ENCODE measurements at places on chromosomes 5 and 9.
A peak's percentile ranks its signal among the peaks of the same experiment; 100 is the strongest.

DNA sequence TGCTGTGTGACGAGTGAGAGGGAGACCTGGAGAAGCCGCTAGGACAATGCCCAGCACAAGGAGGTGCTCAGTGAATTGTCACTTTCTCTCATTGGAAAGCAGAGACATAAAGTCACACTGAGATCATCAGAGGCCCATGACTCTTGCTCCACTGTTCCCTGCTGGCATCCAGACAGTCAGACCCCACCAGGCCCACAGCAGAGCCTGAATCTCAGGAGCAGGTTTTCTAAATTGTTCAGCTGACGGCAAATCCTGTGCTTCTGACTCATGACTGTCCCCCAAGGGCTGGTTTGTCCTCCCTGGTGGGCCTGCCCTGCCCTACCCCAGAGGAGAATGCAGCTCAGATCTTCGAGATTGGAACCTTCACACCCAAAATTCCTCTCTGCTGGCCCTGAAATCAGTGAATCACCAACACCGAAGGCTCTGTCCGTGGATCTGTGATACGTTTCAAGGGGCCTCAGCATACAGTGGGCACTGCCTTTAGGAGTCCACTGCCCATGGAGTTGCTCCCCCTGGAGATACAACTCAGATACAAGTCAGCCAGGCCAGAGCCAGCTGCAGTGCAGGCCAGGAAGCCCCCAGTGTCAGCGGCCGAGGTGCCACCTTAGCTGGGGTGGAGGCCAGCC is 2.7 kb downstream of the PTGES start:
- DNase-seq, result no peak

GRCh38 chr9:3180696-3181048 is 336.8 kb upstream of the PUM3 start:
- no peak for DNase-seq

GRCh38 chr5:133006653-133007052 is 19.7 kb downstream of the ZCCHC10 start:
- no peak for DNase-seq

GRCh38 chr5:41763081-41763480 is 107.1 kb downstream of the OXCT1 start:
- no peak for DNase-seq

- DNase-seq, result no peak
These were observed 12.4 kb downstream of the DNAJB5 start for GRCh38 chr9:35001803-35002502.

DNA sequence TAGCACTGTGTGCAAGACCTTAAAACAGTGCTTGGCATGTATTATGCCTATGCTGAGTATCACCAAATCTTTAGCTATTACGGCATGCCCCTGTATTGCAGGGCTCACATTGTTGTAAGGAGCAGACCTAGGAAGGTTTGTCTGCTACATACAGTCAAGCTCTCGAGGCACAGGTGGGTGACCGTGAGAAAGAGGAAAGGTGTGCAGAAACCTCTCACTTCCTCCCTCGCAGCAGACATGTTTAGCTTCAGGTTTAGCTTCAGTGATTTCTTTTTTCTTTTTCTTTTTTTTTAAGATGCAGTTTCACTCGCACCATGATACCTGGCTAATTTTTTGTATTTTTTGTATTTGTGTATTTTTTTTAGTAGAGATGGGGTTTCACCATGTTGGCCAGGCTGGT is 275.8 kb upstream of the RIOK2 start:
- DNase-seq, result no peak

DNA sequence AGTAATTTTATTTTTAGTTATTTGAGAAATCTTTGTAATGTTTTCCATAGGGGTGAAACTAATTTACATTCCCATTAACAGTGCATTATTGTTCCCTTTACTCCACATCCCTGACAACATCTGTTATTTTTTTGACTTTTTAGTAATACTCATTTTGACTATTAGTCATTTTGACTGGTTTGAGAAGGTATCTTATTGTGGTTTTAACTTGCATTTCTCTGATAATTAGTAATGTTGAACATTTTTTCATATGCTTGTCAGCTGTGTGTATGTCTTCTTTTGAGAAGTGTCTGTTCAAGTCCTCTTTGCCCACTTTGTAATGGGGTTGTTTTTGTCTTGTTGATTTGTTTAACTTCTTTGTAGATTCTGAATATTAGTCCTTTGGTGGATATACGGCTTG is 27.5 kb downstream of the CCDC152 start:
- no peak for DNase-seq

- no peak for DNase-seq
These were observed 64.3 kb upstream of the DMRTA1 start for GRCh38 chr9:22382331-22382730.

- DNase-seq, result no peak
These were observed 110.5 kb downstream of the GAS1 start for GRCh38 chr9:86836797-86837196.

DNA sequence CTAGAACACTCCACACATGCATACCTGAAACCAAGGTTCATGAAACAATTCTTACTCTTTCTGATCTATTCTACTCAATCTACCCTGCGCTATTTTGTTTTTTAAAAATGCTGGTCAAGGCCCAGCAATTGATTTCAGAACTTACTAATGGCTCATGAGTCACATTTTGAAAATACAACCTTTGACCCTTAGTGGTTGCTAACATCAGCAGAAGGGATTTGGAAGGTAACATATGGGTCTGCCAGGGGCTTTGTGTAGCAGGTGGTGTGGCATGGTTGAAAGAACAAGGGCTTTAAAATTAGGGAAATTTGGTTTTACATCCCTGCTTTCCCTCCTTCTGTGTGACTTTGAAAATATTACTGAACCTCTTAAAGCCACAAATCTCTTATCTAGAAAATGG is 101.4 kb downstream of the ATG10 start:
- no peak for DNase-seq

- DNase-seq, result no peak
These were observed 174.3 kb downstream of the TRPM3 start for GRCh38 chr9:70947086-70947485.

GRCh38 chr9:137293482-137294090 is 8.5 kb downstream of the NRARP start:
- no peak for DNase-seq

DNA sequence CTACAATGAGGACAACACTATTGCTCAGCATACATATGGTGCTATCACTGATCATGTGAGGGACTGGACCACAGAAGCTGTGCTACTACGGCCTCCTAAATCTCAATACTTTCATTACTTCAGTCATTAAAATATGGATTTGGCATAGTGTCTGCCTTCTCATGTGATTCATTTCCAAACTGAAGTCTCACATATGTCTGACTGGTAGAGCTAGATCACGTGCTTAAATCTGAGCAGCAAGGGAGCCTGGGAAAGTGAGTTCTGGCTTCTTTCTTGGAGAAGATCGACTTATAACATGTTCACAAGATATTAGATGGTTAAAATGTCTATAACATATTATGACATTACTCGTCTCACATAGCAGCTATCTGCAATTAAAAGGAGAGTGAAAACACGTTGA is 8.3 kb downstream of the KIF4B start:
- DNase-seq, result no peak

GRCh38 chr9:126842977-126843799 is 17.3 kb upstream of the ZBTB34 start:
- peak; percentile 19 for DNase-seq

GRCh38 chr9:131499254-131499767 is 3.4 kb upstream of the POMT1 start:
- no peak for DNase-seq

DNA sequence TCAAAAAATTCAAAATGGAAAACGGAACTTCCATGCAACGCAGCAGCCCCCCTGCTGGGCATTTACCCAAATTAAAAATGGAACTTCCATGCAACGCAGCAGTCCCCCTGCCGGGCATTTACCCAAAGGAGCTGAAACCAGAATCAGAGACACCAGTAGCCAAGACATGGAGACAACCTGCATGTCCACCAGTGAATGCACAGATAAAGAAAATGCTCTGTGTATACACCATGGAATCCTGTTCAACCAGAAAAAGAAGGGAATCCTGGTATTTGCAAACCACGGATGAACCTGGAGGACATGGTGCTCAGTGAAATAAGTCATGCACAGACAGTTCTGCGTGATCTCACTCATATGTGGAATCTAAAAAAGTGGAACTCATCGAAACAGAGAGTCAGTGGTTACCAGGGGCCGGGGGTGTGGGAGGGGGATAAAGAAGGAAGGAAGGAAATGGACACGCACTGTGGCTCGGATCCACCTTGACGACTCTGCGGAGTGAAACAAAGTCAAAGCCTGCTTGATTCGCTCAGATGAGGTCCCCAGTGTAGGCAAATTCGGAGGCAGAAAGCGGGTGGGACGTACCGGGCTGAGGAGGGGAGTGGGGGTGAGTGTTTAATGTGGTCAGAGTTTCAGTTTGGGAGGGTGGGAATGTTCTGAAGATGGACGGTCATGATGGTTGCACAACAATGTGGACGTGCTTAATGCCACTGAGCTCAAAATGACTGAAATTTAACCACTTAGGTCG is 40.2 kb upstream of the EXOC3 start:
- no peak for DNase-seq

DNA sequence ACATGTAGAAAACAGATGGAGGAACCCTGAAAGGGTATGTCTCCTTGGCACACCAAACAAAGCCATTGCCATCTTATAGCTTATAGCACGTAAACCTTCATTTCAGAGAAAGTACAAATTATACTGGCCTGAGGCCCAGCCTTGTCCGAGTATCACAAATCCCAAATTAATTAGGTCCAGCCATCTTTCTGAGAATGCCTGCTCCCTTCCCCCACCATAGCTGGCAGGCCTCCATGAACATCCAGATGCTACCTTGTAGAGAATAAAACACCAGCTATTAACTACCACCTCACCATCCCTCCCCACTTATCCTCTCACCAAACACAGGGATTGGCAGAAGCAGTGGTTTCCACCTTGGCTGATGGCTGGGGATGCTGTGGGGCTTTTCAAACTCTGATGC is 224.0 kb downstream of the SPOCK1 start:
- DNase-seq, result no peak

GRCh38 chr9:32928145-32928763 is 73.2 kb downstream of the APTX start:
- DNase-seq, result peak; percentile 27

DNA sequence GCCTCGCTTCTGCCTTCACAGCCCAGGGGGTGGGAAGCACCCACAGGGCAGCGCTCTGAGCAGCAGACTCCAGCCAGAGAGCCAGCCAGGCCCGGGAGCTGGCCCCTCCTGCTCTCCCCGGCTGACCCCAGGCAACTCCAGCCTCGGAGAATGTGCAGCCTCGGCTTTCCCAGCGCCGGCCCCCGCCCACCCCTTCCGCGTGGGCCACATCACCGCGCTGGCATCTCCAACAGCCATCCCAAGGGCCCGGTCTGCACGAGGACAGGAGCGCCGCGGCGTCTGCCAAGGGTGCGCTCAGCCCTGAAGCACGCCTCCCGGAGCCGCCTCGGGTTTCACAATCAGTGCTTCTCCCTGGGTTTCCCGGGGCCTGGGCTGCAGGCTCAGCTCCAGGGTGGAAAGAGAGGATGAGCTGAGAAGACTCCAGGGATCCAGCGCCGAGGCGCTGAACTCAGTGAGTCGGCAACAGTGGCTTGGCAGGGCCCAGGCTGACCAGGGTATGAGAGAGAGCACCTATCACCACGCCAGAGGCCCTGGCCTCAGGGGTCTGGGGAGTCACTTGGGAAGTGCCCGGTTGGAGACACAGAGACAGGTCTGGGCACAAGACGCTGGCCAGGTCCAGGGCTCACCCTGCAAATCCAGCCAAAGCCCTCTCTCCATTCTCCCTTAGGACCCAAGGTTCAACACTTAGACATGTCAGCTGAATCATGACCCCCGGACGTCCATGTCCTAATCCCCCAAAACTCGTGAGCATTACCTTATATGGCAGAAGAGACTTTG is 79.6 kb downstream of the ADAMTS2 start:
- peak; percentile 7 for DNase-seq

DNA sequence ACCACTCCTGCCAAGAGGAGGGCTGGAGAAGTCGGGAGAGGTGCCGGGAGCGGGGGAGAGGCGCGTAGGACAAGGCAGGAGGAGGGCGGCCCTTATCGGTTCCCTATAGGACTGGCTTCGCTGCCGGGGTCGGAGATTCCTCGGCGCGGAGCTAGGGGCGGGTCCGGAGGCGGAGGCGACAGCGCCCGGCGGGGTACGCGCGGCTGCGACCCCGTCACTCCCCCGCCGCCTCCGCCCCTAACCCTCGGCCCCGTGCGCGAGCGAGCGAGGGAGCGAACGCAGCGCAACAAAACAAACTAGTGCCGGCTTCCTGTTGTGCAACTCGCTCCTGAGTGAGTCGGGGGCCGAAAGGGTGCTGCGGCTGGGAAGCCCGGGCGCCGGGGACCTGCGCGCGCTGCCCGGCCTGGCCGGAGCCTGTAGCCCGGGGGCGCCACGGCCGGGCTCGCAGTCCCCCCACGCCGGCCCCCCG is 2.0 kb downstream of the GLIS3 start:
- no peak for DNase-seq

DNA sequence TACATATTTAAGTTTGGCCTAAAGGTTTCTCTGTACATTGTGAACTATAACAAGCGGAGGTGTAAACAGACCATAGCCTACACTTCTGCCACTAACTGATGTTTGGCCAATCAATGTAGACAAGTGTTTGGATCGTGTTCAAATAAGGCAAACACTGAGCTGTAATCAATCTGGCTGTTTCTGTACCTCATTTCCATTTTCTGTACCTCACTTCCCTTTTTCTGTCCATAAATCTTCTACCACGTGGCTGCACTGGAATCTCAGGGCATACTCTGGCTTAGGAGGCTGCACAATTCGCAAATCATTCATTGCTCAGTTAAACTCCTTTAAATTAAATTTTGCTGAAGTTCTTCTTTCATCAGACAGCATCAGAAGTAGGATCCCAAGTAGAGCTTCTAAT is 140.9 kb downstream of the SLC25A46 start:
- DNase-seq, result no peak

DNA sequence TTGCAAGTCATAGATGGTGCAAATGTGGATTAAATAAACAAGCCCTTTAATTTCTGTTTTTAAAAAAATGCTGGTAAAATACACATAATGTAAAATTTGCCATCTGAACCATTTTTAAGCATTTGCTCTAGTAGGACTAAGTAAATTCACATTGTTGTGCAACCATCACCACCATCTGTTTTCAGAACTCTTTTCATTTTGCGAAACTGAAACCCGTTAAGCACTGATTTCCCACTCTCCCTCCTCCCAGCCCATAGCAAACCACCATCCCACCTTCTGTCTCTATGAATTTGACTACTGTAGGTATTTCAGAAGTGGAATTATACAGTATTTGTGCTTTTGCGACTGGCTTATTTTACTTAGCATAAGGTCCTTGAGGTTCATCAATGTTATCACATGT is 103.3 kb upstream of the CNTLN start:
- no peak for DNase-seq

- no peak for DNase-seq
These were observed 7.4 kb downstream of the CPEB4 start for GRCh38 chr5:173895401-173896165.

- no peak for DNase-seq
These were observed 153.1 kb upstream of the KLF9 start for GRCh38 chr9:70567511-70567910.

All from kidney capillary endothelial cell (primary cell).